Right ventricle myocardium inferior (tissue), 1 donor: ENCODE measurements at places on chromosomes 2 and 18.

GRCh38 chr2:185998562-185999070 lies 260.0 kb downstream of the FSIP2 start:
- no peak for DNase-seq

- DNase-seq, result no peak
These were observed 36.5 kb downstream of the CFAP36 start for GRCh38 chr2:55555977-55556376.

DNA sequence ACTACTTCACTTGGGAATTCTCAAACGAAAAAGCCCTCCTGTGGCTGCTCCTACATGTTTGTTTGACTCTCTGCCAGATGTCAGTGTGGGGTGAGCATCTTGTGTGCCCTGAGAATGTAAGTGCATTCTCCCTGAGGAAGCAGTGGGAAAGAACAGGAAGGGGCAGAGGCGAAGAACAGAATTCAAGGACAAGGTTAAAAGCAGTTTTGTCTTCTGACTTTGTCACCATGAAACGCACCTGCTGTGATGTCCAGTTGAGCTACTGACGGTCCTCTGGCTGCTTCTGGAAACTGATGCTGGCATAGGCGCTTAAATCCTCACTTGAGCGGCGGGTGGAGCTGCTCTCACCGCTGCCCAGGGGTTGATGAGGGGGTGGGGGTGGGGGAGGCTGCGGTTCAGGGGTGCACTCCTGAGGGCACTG lies 4.9 kb downstream of the IRS1 start:
- DNase-seq, result no peak

DNA sequence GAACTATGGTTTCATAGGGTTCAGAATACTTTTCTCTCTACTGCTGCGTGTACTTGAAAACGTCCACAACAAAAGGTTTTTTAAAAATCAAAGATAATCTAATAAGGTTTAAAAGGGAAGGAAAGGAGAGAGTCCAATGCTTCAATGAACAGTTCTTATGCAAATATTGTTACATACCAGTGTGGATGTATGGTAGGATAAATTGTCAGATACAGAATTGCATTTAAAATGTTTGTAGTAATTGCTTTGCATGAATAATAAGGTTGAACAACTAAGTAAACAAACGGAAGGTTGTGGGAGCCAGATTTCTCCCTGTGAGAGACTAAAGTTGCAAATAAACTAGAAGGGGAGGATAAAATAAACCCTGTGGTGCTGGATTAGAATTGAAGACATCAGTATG lies 53.8 kb upstream of the RBBP8 start:
- no peak for DNase-seq

DNA sequence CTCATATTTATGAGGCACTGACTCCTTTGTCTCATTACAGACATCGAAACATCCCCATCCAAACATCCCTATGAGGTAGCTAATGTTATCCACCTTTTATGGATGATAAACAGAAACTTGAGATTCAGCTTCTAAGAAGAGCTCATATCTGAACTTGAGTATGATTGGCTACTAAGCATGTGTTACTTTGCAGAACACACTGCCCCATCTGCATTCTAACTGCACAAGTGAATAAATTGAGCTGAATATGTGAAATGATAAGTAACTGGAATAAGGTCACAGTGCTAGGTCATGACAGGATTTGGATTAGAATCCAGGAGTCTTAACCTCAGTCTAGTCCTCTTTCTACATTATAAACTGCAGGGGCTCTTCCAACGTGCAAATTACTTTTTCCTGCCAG lies 172.7 kb downstream of the SETBP1 start:
- DNase-seq, result no peak
